ENCODE measurements at places on chromosomes 2 and 18. TPM values are rescaled to one million over a fixed set of nuclear protein-coding genes. Genes with fewer than 3 reads are reported as not detected.

DNA sequence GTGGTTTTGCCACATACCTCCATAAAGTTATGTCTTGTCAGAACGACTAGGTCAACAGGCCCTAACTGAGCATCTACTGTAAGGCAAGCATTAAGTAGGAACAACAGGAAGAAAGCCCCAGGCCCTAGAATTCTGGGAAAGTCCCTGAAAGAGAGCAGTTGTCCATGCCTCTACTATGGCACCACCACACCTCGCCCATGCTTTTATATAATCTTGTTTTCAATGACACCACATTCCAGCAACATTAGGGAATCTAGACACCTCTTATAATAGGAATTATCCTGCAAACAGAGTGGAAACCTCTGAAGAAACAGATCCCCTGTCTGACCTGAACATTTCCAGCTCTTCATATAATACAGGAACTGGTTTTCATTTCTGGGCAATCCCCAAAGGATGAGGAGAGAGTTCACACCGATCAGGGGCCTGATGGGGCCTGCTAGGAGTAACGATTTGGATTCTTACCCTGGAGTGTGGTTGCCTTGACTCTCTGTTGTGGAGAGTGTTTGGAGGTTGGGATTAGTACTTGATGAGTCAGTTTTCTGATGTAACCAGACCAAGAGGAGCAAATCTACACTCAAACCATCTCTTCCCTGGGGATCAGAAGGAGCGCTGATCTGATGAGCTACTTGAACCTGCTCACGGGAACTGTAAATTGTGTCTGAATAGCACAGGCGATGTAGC, 31.9 kb upstream of the CEP68 start:
- peak; percentile 94 for DNase-seq

GRCh38 chr2:175879679-175880078, 122.4 kb downstream of the LNPK start:
- no peak for DNase-seq

DNA sequence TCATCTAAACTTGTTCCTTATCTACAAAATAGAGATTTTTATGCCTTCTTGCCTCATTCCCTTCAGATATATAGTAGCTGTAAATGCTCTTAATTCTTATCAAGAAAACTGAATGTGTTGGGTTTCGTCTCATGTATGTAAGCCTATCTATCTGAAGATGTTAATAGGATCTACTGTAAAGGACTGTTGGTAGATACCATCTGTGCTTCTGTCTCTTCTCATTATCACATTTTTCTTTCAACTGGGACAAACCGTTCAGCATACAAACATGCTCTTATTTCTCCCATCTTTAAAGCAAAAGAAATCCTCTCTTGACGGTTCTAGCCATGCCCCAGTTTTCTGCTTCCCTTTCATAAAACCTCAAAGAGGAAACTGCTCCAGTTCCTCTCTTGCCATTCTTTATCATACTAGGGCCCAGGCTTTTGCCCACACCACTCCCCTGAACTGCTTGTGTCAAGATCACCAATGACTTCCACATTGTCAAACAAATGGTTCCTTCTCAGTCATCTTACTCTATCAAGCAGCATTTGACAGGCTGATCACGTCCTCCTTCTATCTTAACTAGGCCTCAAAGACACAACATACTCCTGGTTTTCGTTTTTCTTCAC, 88.7 kb downstream of the ARHGEF33 start:
- no peak for DNase-seq

GRCh38 chr2:26649322-26649721, 8.2 kb upstream of the CIB4 start:
- DNase-seq: peak; percentile 8

- DNase-seq: no peak
Measured at GRCh38 chr2:111017909-111018308, 102.8 kb upstream of the BCL2L11 start.

DNA sequence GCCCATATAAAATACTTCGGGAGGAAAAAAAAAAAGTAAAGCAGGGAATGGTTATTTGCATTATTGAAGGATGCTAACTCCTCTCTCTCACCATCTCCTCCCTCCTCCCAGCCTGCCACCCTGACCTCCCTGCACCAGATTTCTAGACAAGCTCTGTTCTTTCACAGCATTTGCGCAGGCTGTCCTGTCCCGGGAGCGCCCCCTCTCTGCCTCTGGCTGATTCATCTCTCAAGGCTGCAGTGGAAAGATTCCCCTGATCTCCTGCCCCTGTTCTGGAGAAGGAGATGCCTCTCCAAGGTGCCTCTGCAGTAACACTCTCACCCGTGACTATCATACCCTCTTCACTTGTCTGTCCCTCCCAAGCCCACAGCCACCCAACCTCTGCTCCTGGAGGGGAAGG, 38.5 kb downstream of the COL4A4 start:
- no peak for DNase-seq

- DNase-seq: no peak
Measured at GRCh38 chr2:38116762-38117161, 40.8 kb upstream of the CYP1B1 start.

GRCh38 chr2:937530-937929, 13.1 kb upstream of the SNTG2 start:
- DNase-seq: no peak

- no peak for DNase-seq
Measured at GRCh38 chr18:43797347-43797746, 520.1 kb upstream of the SYT4 start.

DNA sequence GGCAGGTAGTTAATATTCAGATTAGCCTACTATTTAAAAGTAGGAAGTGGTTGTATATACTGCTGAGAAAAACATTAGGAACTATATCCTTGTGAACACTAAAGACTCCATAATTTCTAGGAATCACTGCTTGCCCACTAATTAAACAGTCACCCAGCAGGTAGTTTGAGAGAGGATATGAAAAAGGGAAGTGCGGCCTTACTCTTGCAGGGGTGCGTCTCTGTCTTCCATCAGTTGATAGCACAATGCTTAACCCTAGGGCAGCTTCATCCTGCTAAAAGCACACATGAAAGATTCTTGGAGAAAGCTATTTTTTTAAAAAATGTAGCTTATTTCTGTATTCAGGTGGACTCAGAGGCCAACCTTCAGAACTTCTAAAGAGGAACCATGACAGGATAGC, 53.1 kb upstream of the ATP5MC3 start:
- no peak for DNase-seq

- DNase-seq: peak; percentile 88
Measured at GRCh38 chr2:200966770-200967169, 3.3 kb upstream of the ORC2 start.

GRCh38 chr2:85458601-85459563, 40.4 kb downstream of the SH2D6 start:
- DNase-seq: no peak

GRCh38 chr2:207754498-207755383, 15.0 kb downstream of the FZD5 start:
- no peak for DNase-seq

DNA sequence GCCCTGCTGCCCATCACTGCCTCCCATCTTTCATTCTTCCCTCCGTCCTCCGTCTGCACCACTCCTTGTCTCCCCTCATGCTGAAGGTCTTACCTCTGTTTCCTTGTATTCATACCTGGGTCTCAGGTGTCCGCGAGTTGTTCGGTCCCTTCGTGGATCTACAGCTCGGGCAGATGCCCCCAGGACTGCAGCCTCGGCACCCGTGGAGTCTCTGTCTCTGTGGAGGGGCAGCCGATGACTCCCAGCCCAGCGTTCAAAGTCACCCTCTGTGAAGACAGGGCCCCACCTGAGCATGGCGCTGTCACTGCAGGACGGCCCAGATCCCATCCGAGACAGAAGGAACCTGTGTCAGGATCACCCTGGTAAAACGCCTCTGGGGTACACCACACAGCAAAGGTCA, 480.0 kb upstream of the SALL3 start:
- DNase-seq: no peak

DNA sequence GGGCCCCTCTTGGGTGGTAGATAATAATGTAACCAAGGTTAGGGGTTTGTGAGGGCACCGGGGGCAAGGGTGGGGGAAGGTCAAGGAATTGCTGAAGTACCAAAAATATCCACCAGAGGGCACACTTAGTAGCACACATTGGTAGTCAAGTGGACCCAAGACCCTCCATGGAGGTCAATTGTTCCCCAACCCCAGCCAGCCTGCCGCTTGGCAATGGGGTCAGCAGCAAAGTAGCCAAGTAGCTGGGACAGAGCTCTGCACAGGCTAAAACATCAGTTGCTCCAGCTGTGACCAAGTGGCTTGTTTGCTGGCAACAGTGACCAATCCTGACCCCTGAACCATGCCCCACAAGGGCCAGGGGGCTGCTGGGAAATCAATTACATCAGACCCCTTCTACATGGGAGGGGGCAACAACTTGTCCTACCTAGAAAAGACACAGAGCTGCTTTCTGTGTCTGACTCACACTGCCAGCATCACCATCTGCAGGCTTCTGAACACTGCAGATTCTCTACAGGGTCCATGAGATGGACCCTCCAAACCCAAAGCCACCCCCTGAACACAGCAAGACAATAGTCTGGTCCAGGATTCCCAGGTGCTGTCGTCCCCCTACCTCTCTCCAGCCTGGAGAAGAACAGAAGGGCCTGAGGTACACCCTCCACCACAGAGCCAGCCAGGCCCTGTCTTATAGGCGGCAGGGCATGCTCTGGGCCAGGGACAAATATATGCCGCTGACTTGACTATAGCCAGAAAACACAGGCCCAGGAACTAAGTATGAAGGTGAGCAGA, 76.0 kb downstream of the EMX1 start:
- peak; percentile 92 for DNase-seq

GRCh38 chr2:174247474-174248186, 702 bp downstream of the OLA1 start:
- DNase-seq: peak; percentile 80

DNA sequence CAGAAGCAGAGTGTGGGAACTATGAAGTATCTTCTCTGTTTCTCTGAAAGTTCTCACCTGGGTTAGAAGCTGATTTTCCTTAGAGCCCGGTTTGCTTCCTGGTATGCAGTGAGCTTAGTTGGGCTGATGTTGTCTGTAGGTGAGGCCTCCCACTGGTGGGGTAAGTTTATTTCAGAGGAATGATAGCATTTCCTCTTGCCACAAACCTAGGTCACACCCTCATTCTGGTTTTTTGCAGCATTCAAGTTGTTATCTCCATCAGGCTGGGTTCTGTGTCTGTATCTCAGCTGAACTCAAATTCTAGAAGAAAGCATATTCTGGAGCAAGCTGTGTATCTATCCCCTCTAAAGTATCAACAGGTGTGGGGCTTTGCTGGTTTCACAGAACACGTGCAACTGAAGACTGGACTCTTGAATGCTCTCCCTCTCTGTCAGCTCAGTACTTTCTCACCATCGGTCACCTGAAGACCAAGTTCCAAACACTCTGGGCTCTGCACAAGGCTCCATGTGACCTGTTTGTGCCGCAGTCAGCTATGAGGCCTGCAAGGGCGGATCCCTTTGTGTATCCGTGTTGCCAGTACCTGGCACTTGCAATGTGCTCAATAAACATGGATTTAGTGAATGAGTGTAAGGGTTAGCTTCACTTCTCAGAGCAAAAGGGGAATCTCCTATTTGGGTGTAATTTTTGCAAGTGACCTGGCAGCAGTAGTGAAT, 49.5 kb upstream of the MBOAT2 start:
- DNase-seq: no peak

GRCh38 chr18:22177327-22177871, 8.0 kb downstream of the GATA6 start:
- DNase-seq: no peak

- DNase-seq: no peak
Measured at GRCh38 chr2:205274801-205275200, 407.5 kb upstream of the NRP2 start.

- DNase-seq: no peak
Measured at GRCh38 chr2:169027234-169027633, 3.9 kb downstream of the ABCB11 start.

DNA sequence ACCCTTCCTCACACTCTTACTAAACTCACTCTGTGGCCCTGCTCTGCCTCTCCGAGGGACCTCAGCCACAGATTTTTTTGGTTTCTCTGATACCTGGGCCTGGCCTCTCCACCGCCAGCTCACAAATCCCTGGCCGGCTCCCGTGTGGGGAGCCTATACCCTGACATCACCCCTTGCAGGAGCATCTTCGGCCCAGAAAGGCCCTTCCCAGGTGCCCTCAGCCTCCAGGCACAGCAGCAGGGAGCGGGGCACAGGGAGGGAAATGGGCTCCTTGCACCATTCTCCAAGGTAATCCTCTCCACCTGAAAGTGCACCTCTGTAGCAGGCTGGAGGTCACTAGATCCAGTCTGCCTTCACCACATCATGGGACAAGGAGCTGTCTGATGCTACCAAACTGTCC, 43.2 kb downstream of the CRACDL start:
- no peak for DNase-seq

- DNase-seq: no peak
Measured at GRCh38 chr2:203951366-203951902, 14.9 kb downstream of the ICOS start.

- no peak for DNase-seq
Measured at GRCh38 chr18:37184209-37184868, 355.4 kb downstream of the KIAA1328 start.

DNA sequence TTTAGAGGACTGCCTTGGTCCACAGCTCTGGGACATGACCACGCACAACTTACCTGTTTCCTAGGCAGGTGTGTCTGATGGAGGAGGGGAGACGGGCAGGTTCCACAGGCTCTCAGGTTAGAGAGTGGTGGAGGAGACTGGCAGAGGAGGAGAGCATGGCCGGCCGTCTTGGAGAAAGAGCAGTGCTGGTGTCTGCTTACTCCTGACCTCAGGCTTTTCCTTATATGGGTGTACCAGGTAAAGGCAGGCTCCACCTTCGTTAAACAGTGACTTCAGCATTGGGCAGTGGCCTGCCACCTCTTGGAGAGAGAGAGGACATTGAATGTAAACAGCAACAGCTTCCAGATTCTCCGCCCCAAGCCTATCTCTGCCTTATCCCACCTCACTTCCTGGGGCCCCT, at the start of gene CAPN13:
Gene CAPN13, minus strand, starts transcription at position 198 of the 400 bp plus-strand sequence. CDS start 20,121 bp downstream, outside the sequence.
- no peak for DNase-seq

SH3BP4 gene
- 113 TPM for total RNA-seq

SIGLEC15 gene
- total RNA-seq: 8.0 TPM

PAX8 gene
- total RNA-seq: 2.9 TPM

HOXD12 gene
- not detected for total RNA-seq

EVX2 gene
- total RNA-seq: under 0.01 TPM

SMPD4 gene
- total RNA-seq: 18.3 TPM

LHCGR gene
- total RNA-seq: not detected

B4GALT6 gene
- 2.2 TPM for total RNA-seq

CLK1 gene
- total RNA-seq: 77.2 TPM

TUBB8B gene
- not detected for total RNA-seq

CTLA4 gene
- not detected for total RNA-seq

ATP8B1 gene
- 46.7 TPM for total RNA-seq

SFT2D3 gene
- total RNA-seq: 5.8 TPM

Data from osteoblast (primary cell).